Nephron progenitor cell (in vitro differentiated cells): ENCODE measurements at places on chromosomes 2 and 18.

DNA sequence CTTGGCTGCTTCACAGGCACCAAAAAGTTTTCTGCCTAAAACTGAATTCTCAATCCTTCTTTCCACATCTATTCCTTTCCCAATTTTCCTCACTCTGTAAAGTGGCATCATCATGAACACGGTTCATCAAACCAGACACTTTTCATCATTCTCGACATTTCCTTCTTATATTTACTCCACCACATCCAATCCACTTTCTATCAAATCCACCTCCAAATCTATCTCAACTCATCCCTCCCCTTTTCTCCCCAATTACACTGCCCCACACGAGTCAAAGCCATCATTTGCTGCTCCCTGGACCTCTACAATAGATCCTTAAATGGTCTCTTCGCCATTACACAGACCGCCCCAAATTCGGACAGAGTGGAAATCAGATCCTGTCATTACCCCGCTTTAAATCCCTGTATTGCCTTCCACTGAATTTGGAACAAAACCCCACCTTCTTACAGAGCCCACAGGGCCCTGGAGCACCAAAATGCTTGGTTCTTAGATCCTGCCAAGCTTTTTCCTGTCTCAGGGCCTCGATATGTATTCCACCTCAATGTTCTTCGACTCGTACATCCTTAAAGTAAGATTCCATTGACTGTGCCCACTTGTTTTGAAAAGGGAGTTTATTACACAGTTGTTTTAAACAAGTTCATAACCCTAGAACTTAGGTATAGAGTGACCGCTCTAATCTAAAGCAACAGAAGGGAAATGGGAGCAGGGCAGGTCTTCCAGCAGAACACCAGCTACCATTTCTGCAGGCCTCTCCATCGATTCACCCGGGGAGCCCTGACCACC lies 856 bp downstream of the ACAA2 start:
- DNase-seq: no peak

GRCh38 chr2:238978497-238978896 lies 130.6 kb downstream of the TWIST2 start:
- DNase-seq: no peak

DNA sequence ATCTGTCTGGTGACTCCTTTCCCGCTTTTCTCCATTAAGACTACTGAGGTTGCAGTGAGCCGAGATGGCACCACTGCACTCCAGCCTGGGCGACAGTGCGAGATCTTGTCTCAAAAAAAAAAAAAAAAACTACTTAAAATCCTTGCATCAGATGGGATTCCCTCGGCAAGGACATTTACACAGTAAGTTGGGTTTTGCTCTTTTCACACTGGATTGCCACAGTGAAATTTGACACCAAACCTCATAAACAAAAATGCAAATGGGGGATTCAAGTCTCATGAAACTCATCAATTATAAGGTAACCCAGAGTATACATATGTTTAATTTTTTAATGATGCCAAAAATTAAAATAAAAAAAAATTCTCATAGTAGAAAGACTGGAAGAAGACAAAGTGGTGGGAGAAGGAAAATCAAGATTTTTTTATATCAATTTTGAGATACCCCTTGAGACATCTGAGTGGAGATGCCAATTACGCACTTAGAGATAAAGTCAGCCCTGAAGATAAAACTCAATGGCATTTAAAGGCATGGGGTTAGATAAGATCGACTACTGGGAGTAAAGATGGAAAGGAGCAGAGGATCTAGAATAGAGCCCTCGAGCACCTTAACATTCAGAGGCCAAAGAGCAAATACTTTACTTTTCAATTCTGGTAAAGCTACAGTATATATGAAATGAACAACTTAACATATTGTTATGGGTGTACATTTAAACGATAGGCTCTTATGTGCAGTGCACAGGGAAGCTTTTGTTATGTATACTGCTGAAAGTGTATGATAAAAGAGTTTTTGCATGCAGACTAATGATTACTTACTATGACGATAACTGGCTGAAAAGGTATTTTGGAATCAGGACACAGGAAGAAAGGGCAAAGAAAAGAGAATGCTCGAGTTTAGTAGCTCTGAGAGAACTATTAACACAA lies 37.6 kb downstream of the CHMP3 start:
- no peak for DNase-seq

DNA sequence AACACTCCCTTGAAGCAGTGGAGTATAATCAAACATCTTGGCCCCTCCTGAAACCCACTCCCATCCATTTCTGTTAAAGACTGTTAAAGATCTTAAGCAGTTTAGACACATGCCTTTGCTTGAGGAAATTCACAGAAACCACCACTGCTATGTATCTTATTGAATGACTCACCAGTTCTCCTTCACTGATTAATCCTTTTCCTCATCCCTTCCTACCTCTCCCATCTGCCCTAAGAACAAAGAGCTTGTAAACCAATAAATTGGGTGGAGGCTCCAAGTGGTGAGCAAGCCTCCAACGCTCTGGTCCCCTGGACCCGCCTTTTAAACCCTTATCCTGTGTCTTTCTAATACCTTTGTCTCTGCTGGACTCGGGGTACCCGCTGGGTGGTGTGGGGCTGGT lies 746.1 kb downstream of the LRP1B start:
- DNase-seq: no peak

GRCh38 chr2:239253264-239253663 lies 147.6 kb downstream of the HDAC4 start:
- DNase-seq: no peak

GRCh38 chr2:66601624-66602023 lies 166.7 kb downstream of the MEIS1 start:
- no peak for DNase-seq

GRCh38 chr2:120875431-120875830 lies 139.8 kb downstream of the GLI2 start:
- DNase-seq: no peak

GRCh38 chr2:1002350-1002749 lies 51.7 kb downstream of the SNTG2 start:
- DNase-seq: no peak

GRCh38 chr18:34710934-34711333 lies 836 bp downstream of the DTNA start:
- DNase-seq: no peak

DNA sequence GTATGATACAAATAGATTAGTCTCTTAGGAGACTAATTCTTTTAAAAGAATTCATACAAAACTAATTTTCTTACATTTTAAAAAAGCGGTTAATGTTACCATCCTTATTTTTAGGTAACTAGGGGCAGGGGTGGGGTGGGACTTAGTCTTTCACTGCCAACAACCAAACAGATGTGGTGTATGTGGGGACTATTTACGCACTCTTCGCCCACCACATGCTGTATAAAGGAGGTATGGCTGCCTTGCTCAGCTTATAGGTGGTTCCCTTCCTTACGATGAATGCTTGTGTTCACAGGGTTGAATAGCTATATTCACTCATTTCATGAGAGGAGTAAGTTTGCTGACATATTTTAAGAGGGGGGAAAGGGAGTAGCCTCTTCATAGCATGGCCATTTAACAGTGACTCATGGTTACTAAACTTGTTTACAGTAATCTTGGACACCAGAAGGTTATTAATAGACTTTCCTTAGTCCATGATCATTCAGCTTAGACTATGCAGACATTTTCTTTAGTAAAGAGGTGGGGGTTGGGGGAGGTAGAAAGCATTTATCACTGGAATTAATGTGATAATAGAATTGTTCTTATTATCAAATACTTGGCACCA lies 61.8 kb downstream of the CAB39 start:
- DNase-seq: no peak

- DNase-seq: no peak
These were observed 1094.7 kb upstream of the DDX18 start for GRCh38 chr2:116719836-116720235.

- no peak for DNase-seq
These were observed 45.1 kb downstream of the SH3BP4 start for GRCh38 chr2:234996941-234997270.

GRCh38 chr2:188235364-188235763 lies 56.3 kb upstream of the GULP1 start:
- no peak for DNase-seq
